ENCODE measurements at places on chromosomes 5 and 9. TPM values are rescaled to one million over a fixed set of nuclear protein-coding genes. Genes with fewer than 3 reads are reported as not detected.

DNA sequence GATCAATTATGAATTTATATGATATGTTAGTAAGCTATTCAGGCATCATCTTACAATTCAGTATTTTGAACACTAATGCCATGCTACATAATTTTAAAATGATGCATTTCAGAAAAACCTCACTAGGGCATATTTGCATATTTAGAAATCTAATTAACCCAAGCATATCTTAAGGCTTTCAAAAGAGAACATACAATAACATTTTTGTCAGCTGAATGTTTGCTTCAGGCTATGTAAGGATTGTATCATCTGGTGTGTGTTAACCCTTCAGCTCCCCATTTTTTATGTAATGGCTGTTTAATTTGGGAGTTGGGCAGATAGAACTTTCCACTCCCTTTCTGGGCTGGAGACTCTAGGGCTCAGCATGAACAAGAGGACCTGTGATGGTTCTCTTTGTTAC is 299.1 kb upstream of the EFNA5 start:
- H3K4me3 ChIP-seq, result no peak overlapping the region
- H3K36me3 ChIP-seq, result no peaks in the 10 kb centered on the region
- no peak for DNase-seq
- H3K27ac ChIP-seq, result no peak overlapping the region
- H3K27me3 ChIP-seq, result no peaks in the 10 kb centered on the region
- H3K4me1 ChIP-seq, result peaks cover 3% of the 10 kb centered on the region

SOHLH1 gene
- not detected for total RNA-seq

GRCh38 chr9:80883426-80883825 is 805.9 kb downstream of the TLE1 start:
- H3K27me3 ChIP-seq, result no peaks in the 10 kb centered on the region
- H3K36me3 ChIP-seq, result no peaks in the 10 kb centered on the region
- no peak for DNase-seq

GRCh38 chr9:26462213-26462612 is 430.4 kb downstream of the CAAP1 start:
- DNase-seq, result no peak
- H3K27ac ChIP-seq, result no peak overlapping the region
- no peaks in the 10 kb centered on the region for H3K27me3 ChIP-seq
- no peaks in the 10 kb centered on the region for H3K4me1 ChIP-seq
- H3K4me3 ChIP-seq, result no peak overlapping the region
- no peaks in the 10 kb centered on the region for H3K36me3 ChIP-seq

DNA sequence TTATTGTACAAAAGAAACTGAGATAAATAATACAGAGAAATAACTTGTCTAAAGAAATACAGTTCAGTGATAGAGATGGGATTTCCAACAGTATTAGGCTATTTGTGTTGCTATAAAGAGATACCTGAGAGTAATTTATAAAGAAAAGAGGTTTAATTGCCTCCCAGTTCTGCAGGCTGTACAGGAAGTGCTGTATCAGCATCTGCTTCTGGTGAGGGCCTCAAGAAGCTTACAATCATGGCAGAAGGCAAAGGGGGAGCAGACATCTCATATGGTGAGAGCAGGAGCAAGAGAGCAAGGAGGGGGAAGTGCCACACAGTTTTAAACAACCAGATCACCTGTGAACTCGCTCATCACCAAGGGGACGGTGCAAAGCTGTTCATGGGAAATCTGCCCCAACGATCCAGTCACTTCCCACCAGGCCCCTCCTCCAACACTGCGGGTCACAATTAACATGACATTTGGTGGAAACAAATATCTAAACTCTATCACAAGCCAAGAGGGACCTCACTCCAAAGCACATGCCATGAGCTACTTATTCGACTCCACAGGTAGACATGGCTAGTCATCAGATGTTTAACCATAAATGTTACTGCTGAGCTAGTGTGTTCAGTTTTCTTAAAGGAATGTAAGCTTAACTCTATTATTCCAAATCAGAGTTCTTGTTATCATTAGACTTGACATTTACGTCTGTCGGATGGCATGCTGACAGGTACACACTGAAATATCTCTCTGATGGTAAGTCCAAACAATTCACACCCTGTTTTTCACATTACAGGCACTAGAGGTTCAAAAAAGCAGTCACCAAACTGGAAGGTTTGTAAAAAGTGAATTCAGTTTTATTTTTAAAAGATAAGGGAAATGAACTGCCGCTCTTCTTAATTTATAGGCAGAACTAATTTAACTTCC is 82.2 kb downstream of the AUH start:
- H3K27ac ChIP-seq, result no peak overlapping the region
- no peaks in the 10 kb centered on the region for H3K36me3 ChIP-seq
- H3K27me3 ChIP-seq, result no peaks in the 10 kb centered on the region
- no peak overlapping the region for H3K4me3 ChIP-seq

DNA sequence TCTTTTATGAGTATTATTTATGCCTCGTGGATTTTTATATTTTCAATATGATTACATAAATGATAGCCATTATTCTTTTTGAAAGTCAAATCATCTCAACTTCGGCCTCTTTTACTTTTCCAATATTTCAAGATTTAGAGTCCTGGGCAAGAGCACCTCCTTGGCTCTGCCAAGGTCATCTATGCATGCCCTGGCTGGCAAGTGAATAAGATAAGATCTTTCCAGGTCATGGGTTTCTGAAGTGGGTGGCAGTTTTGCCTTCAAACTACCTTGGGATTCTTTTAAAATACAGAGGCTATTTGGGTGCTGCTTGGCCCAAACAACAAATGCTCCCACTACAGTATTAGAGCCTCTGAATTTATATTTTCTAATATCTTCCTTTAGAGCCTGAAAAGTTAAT is 95.4 kb downstream of the CWC27 start:
- no peak overlapping the region for H3K27ac ChIP-seq
- no peak for DNase-seq
- H3K4me1 ChIP-seq, result no peaks in the 10 kb centered on the region
- H3K36me3 ChIP-seq, result no peaks in the 10 kb centered on the region

All from heart right ventricle (tissue), 16 donors.